Naive thymus-derived CD4-positive, alpha-beta T cell (primary cell): ENCODE measurements at places on chromosomes 2 and 18.

DNA sequence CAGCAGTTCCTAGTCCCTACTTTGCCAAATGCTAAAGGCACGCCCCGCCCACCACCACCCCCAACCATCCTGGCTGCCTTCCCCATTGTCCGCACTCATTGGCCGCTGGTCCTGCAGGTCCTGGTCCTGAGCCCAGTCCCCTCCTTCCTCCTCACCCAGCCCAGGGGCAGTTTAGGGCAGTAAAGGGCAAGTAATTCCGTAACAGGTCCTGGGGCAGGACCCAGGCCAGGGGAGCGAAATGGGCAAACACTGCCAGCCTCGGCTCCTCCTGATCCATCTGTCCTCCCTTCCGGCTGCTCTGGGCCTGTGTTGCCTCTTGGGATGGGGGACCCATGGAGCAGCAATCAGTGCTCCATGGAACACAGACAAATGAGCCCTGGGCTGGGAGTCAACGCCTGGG lies 6.1 kb downstream of the ADCY3 start:
- no peak for DNase-seq
- peaks cover 6% of the 10 kb centered on the region for H3K36me3 ChIP-seq
- no peak overlapping the region for H3K27ac ChIP-seq
- H3K4me3 ChIP-seq, result no peak overlapping the region

DNA sequence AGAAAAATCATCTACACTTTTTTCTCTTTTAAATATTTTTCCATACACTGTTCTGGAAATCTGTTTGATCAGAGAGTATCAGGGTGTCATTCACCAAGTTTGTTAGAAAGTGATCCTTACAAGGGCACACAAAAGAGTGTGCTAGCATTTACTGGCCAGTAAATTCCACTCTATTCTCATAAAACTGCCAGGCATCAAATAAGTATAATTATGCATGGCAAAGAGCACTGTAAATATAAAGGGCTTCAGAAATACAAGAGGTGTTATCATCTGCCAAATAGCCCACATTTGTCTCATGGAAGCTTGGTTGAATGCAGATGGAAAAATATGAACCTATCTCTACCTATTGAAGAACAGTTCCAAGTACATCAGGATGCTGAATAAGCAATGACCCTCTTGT lies 847.3 kb upstream of the ACVR2A start:
- no peaks in the 10 kb centered on the region for H3K4me1 ChIP-seq
- no peaks in the 10 kb centered on the region for H3K36me3 ChIP-seq
- no peak overlapping the region for H3K27ac ChIP-seq
- H3K4me3 ChIP-seq, result no peak overlapping the region
- no peak for DNase-seq

DNA sequence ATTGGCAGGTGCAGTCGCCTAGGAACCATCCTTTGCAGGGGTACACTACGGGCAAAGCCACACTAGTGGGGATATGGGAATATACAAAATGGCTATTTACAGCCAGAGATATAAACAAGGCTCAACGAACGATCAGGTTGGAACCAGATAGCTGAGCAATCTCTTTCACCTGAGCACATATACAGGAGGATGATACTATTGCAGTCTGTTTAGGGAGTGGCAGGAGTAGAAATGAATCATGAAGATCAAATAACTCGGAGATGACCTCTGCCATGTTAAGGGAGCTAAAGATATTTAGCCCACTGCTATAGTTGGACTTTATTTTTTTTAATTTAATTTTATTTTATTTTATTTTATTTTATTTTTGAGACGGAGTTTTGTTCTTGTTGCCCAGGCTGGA lies 33.8 kb downstream of the TEX44 start:
- DNase-seq, result no peak
- H3K36me3 ChIP-seq, result no peaks in the 10 kb centered on the region
- H3K27ac ChIP-seq, result no peak overlapping the region
- no peaks in the 10 kb centered on the region for H3K27me3 ChIP-seq

DNA sequence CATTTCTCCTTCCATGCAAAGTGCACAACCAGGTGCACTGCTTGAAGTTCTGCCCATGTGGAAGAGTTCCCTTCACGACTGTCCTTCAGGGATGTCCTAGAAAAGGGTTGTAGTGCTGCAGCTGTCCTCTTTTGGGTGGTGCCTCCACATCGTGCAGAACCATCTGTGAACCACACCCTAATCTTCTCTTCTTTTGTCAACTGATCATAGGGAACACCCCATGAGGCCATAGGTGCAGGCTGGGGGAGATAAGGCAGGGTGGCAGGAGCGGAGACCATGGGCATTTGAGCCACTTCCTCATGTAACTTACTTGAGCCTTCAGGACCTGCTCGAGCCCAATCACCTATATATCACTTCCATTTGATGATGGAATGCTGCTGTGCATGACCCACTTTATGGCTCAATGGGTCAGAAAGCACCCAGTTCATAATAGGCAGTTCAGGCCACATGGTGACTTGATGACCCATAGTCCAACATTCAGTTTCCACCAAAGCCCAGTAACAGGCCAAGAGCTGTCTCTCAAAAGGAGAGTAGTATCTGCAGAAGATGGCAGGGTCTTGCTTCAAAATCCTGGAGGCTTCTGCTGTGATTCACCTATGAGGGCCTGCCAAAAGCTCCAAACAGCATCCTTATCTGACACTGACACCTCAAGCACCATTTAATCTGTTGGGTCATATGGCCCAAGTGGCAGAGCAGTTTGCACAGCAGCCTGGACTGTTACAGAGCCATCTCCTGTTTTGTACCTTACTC lies 84.7 kb upstream of the CYRIA start:
- no peaks in the 10 kb centered on the region for H3K4me1 ChIP-seq
- no peak overlapping the region for H3K4me3 ChIP-seq
- H3K36me3 ChIP-seq, result no peaks in the 10 kb centered on the region
- no peak for DNase-seq
- no peak overlapping the region for H3K27ac ChIP-seq
- H3K27me3 ChIP-seq, result no peaks in the 10 kb centered on the region

- no peaks in the 10 kb centered on the region for H3K36me3 ChIP-seq
- H3K27me3 ChIP-seq, result no peaks in the 10 kb centered on the region
- H3K4me3 ChIP-seq, result no peak overlapping the region
- H3K4me1 ChIP-seq, result no peaks in the 10 kb centered on the region
- no peak overlapping the region for H3K27ac ChIP-seq
Measured at GRCh38 chr2:16632598-16632997, 33.0 kb downstream of the CYRIA start.

DNA sequence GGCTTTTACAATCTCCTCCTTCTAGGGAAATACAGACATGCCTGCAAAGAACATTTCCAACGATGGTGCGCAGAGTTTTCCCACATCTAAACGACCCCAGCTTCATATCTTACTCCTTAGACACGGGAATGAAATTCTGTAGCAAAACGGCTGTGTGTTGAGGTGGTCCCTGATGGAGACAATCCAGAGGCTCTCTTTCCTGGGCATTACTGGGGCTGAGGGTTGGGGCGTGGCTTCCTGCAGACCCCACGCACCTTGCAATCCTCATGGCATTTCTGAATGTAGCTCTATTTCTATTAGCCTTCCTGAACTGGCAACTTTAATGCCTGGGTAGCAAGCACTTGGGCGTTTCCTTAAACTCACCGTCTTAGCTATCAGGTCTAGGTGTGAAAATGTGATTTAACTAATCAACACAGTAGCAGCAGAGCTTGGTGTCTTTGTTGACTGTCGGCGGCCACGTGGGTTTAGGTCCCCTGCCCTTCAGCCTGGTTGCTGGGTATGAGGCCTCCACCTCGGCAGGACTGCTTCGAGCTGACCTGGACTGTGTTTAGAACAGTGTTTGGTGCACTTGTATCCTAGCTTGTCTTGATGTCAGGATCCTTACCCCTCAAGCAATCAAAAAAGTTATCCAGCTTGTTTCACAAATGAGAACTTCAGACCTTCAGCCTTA lies 242.8 kb downstream of the GBX2 start:
- no peak for DNase-seq
- no peaks in the 10 kb centered on the region for H3K27me3 ChIP-seq
- H3K27ac ChIP-seq, result no peak overlapping the region

DNA sequence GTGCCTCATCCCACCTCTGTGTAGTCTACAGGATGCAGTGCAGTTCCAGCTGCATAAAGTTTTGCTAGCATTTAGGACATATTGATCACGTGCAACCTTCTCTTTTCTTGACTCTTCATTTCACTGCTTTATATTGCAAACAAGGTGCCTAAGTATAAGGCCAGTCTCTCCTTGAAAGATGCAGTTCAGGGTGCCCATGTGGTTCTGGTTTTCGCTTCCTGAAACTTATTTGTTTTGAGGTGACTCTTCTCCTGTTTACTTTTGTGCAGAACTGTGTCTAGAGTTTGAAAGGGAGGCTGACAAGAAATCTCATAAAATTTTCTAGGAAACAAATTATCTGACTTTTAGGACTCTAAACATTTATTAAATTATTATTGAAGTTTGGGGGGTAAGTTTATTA lies 189.9 kb downstream of the UBE2E3 start:
- peaks cover 32% of the 10 kb centered on the region for H3K4me1 ChIP-seq
- no peak overlapping the region for H3K4me3 ChIP-seq
- no peaks in the 10 kb centered on the region for H3K27me3 ChIP-seq

DNA sequence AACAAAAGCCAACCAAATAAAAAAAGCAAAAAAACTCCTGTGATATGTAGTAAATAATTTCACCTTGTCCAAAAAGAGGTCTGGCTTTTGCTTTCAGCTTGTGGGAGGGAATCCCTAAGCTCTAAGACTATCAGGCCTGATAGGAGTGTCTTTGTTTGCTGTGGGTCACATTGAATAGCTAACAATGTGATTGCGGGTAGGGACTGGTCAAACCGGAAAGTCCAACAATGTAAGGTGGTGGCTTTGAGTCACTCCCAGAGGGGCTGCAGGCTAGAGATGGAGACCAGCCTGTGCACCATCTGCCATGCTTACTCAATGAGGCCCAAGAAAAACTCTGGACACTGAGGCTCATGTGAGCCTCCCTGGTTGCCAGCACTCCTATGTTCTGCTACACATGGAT lies 192.9 kb downstream of the TFCP2L1 start:
- H3K27ac ChIP-seq, result no peak overlapping the region
- no peak overlapping the region for H3K4me3 ChIP-seq
- H3K36me3 ChIP-seq, result no peaks in the 10 kb centered on the region
- H3K27me3 ChIP-seq, result no peaks in the 10 kb centered on the region
- H3K4me1 ChIP-seq, result no peaks in the 10 kb centered on the region

DNA sequence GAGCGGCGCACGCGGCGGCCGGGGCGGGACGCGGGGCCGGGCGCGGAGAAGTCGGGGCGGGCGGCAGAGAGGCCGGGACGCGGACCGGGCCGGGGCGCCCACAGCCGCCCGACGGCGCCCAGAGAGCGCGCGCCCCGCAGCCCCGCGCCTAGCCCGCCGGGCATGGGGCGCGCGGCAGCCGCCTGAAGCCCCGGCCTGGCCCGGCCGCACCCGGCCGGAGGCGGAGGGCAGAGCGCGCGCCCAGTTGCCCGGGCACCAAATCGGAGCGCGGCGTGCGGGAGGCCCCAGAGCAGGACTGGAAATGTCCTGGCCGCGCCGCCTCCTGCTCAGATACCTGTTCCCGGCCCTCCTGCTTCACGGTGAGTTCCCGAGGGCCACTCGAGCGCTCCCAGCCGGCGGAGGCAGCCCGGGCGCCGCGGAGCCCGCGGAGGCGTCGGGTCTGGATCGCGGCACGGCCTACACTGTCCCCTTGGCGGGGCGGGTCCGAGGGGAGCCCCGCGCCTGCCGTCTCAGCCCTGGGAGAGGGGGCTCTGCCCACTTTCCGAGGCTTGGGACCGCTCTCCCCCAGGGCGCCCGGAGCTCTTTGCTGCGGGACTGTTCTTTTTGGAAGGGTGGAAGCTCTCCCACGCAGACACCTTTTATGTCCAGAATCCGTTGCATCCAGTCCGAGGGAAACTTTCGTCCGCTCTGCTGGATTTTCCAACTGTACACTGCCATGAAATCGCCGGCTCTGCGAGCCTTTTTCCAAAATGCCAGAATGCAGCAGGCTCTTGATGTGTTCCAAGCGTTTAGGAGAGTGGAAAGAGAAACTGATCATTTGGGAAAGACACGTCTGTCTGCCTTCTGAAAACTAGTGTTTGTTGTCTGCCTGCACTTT lies 484 bp downstream of the APCDD1 start:
- no peaks in the 10 kb centered on the region for H3K27me3 ChIP-seq
- no peaks in the 10 kb centered on the region for H3K36me3 ChIP-seq
- H3K4me1 ChIP-seq, result no peaks in the 10 kb centered on the region
- no peak for DNase-seq

DNA sequence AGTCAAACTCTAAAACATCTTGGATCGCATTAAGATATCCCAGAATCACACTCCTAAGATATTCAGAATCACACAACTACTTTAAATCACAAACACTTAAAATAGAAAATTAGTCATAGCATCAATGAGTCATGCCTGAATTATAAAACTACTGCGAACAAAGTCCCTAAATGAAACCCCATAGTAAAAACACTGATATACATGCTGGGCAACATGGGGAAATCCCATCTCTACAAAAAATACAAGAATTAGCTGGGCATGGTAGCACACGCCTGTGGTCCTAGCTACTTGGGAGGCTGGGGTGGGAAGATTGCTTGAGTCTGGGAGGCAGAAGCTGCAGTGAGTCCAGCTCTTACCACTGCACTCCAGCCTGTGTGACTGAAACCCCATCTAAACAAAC lies 101.7 kb downstream of the COBLL1 start:
- H3K27me3 ChIP-seq, result no peaks in the 10 kb centered on the region
- H3K36me3 ChIP-seq, result no peaks in the 10 kb centered on the region
- no peak overlapping the region for H3K27ac ChIP-seq
- H3K4me3 ChIP-seq, result no peak overlapping the region
